ENCODE measurements at places on chromosomes 7 and 10.

GRCh38 chr10:78619896-78620295, 448.9 kb upstream of the ZMIZ1 start:
- DNase-seq: no peak

DNA sequence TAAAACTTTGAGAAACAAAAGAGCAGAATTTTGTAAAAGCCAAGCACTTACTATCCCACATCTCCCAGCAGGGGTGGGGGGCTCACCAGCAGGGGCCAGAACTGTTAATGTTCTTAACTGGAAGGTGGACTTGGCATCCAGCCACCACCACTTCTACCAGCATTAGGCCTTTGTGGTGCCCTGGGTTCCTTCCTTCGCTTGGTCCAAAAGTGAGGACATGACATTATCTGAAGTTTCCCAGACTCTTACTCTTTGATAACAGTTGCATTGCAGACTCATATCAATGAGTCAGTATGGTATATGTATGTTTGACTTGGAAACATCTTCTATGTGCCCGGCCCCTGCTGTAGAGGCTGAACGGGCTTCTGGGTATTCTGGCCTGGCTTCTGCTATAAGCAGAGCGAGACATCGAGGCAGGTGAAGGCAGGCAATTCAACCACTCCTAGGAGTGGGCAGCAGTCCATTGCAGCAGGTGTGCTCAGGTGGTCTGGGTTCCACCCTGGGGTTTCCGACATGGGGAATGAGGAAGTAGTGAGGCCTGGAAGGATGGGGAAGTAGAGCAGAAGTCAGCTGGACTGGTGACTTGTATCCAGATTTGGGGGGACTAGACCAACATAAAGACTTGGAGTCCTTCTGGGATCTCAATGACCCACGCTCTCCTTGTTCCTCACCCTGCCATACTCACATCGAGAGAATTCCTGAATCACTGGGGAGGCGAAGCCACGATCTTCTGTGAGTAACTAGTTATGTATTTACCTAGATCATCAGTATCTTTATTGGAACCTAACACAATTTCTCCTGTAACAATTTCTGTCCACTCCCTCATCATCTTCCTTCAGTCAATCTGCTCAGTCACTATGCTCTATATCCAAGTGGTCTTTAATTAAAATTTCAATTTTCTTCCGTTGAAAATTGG, 4.1 kb downstream of the ZNF777 start:
- DNase-seq: no peak

DNA sequence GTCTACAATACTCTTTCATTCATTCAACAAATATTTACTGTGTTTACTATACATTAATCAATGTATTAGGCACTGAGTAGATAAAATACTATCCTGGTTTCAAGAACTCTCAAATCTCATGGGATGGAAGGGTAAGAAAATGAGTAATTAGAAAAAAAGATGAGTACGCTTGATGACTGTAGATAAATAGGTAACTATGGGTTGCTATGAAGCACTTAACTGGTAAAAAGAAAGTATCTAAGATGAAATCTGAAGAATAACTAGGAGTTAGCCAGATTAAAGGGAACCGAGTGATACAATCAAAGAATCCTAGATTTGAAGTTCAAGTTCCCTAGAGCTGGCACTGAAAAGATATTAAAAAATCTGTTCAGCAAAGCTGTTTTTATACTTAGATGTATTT, 62.1 kb downstream of the IQUB start:
- no peak for DNase-seq

GRCh38 chr10:131451407-131452015, 140.0 kb upstream of the TCERG1L start:
- no peak for DNase-seq

- DNase-seq: no peak
Measured at GRCh38 chr7:17769918-17770317, 170.4 kb downstream of the SNX13 start.
